ENCODE measurements at places on chromosomes 12 and 14.

GRCh38 chr12:24379861-24380521 is 430.5 kb upstream of the SOX5 start:
- no peak for DNase-seq

DNA sequence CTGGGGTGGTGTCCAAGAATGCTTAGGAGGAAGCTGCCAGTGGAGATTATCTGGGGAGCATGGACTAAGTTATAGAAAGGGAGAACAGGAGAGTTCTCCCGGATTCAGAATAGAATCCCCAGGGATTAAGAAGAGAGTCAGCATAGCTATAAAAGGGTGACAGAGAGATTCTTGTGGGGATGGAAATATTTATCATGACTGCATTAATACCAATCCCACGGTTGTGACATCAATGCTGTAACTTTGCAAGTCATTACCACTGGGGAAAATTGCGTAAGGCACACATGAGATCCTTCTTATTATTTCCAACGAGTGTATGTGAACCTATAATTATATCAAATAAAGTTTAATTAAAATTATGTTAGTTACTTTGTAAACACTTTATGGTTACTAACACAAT is 447.9 kb upstream of the TMEM132C start:
- DNase-seq: no peak

DNA sequence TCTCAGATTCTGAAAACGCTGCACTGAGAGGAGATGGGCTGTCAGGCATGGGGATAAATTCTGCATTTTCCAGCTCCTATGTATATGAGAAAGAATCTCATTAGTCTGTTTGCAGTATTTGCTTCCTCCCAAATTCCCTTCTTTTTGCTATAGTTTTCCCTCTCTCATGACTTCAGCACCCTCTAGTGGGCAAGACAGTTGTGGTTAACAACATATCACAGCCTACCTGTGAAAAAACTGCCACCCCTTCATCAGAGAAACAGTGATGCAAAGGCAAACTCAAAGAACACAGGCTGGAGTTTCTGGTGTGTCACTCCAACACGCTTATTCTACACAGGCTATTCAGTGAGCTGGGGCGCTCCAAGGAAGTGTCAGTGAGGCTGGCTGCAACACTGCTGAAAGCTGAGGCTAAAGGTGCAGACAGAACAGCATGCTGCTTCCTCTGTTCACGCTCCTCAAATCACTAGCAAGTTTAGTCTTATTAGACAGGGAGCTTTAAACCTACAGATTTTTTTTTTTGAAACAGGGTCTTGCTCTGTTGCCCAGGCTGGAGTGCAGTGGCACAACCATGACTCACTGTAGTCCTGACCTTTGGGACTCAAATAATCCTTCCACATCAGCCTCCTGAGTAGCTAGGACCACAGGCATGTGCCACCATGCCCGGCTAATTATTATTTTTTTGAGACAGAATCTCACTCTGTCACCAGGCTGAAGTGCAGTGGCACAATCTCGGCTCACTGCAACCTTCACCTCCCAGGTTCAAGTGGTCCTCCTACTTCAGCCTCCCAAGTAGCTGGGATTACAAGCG is 19.3 kb downstream of the ZC2HC1C start:
- DNase-seq: peak; percentile 79

- no peak for DNase-seq
Measured at GRCh38 chr12:115830633-115831032, 446.9 kb downstream of the MED13L start.

DNA sequence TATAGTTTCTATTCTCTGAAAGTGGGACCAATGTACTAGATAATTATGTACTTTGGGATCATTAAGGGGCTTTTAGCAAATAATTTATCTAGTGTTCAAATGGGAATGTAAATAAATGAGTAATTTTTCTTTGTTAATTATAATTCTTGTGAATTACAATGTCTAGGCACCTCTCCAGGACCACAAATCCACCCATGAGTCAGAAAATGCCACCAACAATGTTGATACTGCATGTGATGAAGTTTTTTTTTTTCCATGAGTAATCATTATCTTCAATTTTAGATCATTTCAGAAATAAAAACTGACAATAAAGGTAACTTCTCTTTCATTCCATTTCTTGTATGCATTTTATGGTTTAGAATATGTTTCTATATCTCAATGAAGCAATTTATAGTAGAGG is 470.3 kb downstream of the VRK1 start:
- DNase-seq: no peak

DNA sequence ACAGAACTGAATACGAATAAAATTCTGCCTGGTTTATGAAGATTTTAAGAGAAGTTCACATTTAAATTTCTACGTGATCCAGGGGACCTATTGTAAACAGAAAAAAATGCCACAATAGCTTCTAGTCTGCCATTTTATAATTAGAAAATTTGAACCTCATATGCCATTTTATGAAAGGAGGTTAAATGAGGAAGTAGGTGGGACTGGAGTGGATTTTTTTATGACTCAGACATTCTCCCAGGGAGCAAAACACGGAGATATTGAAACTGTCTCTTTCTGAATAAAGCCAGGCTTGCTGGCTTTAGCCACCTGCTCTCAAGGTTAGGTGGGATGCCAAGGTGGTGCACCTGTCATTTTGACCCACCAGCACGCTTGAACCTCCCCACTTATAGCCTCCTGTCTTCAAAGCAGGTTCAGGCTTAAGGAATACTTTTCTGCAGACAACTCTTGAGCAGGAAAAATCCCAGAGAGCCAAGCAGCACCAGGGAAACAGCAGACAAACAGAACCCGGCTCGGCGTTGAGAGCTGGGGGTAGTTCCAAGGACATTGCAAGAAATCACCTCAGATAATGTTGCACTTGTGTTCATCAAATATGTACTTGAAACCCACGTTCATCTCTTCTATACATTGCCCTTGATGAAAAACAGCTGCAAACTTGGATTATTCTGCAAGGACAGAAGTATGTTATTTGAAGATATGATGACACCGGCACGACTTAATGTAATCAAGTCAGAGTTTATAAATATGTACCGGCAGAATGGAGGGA is 203.7 kb downstream of the PPM1H start:
- DNase-seq: no peak

- no peak for DNase-seq
Measured at GRCh38 chr14:34147461-34147860, 196.6 kb upstream of the EGLN3 start.

DNA sequence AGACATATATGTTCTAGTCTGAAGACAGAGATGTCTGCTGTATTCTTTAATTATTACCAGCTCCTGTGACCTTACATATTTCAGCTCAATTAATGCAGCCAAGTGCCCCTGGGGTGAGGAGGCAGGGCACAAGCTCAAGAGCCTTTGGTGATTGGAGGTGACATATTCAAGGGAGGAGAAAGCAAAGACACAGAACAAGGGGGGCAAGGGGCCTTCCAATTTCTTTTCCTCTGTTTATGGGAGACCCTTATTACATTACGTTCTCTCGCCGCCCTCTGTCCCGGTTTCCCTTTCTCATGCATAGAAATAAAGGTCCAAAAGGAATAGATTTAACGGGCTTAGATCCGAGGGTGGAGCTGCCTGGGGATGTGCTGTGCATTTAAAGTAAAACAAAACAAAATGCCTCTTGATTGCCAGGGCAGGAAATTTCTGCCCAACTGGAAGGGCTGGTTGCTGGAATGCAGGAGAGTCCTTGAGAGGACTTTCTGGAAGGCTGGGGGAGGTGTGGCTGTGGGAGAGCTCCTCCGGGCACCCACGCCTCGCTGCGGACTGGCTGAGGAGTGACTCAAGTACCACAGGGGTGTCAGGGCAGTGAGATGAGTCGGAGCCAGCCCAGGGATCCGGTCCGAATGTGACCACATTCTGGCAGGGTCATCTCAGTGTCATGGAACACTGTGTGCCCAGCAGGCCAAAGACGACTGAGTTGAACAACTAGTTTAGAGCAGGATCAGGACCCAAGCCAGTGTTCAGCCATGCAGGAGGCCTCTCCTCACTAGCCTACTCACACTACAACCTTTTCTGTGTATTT is 32.1 kb upstream of the GSG1 start:
- DNase-seq: peak; percentile 42

GRCh38 chr14:106694638-106695393 is 1168.4 kb downstream of the TMEM121 start:
- DNase-seq: no peak

DNA sequence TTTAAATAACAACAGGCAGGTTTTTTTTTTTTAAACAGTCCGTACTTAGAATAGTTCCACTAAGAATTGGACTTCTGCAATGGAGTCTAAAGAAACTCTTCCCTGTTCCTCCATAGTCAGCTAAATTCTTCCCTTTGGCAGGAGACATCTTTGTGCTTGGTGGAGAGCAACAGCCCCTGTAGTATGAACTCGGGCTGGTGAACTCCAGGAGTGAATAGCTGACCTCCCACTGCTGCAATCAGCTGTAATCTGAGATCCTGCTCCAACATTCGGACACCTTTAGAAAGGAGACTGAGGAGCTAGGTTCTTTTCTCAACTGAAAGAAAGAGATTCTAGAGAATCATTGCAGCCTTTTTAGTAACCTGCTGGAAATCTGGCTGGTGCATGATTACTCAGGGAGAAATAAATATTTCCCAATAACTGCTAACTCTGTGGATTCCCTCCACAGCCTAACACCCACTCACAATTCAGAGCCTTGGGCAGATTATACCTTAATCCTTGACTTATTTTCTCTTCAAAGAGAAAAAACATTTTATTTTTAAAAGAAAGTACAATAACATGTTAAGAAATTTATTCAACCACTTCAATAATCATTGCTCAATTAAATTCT is 25.6 kb upstream of the DBX2 start:
- DNase-seq: no peak

DNA sequence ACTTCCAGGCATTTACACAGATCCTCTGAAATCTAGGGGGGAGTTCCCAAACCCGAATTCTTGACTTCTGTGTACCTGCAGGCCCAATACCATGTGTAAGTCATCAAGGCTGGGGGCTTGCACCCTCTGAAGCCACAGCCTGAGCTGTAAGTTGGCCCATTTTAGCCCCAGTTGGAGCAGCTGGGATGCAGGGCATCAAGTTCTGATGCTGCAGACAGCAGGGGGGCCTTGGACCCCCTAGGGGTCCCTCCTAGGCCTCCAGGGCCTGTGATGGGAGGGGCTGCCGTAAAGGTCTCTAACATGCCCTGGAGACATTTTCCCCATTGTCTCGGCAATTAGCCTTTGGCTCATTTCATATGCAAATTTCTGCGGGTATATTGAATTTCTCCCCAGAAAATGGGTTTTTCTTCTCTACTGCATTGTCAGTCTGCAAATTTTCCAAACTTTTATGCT is 59.5 kb downstream of the LRIG3 start:
- no peak for DNase-seq

DNA sequence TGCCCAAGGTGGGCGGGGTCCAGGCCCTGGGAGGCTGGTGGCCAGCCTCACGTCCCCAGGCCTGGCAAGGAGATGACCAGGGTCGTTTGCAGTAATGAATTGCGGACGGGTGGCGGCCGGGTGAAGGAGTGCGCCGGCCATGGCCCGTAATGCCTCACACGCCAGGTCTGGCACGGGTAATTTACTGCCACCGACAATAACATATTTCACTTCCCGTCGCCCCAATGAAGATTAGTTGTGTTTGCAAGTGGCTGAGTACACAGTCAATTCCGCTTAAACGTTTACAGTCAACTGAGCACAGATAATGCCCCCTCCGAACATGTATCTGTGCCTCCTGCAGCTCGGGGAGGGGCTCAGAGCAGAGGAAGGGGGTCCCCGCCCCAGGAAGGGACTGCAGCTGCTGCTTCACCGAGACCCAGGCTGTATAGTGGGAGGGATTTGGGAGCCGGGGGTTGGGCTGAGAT is 48.3 kb downstream of the MVK start:
- no peak for DNase-seq

DNA sequence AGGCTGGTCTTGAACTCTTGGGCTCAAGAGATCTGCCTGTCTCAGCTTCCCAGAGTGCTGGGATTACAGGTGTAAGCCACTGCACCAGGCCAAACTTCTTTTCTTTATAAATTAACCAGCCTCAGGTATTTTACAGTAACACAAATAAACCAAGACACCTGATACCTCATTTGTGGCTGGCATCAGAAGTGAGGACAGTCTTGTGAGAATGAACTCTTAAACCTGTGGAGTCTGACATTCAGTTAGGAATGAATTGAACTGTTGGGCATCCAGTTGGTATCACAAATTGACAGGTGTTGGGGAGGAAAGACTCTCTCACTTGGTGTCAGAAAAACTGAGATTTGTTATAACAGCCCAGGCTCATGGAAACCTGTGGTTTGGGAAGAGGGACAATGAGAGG is 120.5 kb downstream of the DENND5B start:
- DNase-seq: no peak

GRCh38 chr12:13104409-13104808 is 942 bp upstream of the GSG1 start:
- peak; percentile 36 for DNase-seq

DNA sequence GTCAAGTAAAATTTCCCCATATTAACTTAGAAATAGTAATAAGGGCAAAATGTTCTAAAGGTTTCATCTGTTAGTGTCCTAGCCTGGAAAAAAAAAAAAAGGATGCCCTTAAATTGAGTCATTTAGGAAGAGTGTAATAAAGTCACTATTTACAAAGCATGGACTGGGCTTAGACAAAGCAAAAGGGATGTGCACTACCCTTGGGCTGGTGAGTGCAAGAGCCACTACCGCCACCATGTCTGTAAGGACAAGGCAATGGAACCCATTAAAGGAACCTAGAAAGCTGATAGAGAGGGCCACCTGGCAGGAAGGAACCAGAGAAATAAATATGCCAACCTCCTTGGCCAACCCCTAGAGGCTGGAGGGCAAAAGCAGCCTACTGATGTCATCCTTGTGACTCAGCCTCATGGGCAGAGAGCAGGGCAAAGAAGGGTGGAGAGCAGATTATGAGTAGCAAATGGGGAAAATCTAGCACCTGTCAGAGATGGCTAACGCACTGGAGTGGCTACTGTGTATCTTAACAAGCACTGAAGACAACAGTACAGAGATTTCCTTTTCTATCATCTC is 59.5 kb upstream of the FUT8 start:
- no peak for DNase-seq

- peak; percentile 29 for DNase-seq
Measured at GRCh38 chr12:14999695-15000365, 27.0 kb downstream of the PDE6H start.

DNA sequence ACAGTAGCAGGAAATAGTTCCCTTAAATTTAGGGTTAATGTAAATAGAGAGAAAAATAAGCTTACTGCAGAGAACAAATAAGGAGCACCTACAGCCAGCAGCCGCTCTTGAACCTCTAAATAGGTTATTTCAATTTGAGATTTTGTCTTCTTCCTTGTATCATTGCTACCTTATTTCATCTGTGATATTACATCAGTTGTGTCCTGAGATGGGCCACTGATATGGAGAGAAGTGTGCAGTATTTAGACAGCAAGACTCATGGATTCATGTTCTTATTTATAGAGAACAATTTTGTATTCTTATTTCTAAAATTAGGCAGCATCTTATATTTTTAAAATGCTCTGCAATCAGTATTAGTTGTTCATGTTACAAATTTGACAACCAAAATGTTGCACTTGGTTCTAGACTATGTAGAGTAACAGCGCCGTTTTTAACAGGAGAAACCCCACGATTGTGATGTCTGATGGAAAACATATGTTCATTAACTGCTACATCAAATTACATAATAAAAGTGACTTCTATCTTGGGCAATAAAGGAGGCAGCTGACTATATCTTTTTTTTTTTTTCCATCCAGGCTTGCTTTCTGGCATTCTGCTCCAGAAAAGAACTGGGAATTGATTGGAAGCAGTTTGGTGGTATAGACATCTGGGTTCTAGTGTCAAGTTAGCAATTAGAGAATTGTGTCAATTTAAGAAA is 117.9 kb downstream of the CAND1 start:
- no peak for DNase-seq
